ENCODE measurements at places on chromosomes 6 and 20. TPM values are rescaled to one million over a fixed set of nuclear protein-coding genes. Genes with fewer than 3 reads are reported as not detected.
A peak's percentile ranks its signal among the peaks of the same experiment; 100 is the strongest.

The VSX1 gene
- not detected for total RNA-seq

- no peak for DNase-seq
These were observed 253.4 kb upstream of the MOCS1 start for GRCh38 chr6:40187535-40188144.

The CD93 gene
- 0.50 TPM for total RNA-seq

DNA sequence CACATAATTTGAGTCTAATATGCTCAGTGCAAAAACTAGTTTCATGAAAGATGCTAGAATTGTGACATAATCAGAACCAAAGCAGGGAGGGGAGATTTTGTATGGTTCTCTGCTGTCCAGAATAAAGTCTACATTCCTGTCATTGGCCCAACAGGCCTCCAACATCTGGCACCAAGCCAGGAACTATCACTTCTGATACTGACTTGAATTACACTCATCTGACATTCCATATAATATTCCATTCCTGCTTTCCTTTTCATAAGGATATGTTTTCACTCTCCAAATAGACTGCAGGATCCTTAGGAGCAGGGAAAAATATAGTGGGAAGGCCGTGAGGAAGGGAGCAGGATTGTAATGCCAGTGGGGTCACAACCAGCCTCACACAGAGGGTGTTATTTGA, 84.6 kb upstream of the BTN3A2 start:
- DNase-seq = no peak

DNA sequence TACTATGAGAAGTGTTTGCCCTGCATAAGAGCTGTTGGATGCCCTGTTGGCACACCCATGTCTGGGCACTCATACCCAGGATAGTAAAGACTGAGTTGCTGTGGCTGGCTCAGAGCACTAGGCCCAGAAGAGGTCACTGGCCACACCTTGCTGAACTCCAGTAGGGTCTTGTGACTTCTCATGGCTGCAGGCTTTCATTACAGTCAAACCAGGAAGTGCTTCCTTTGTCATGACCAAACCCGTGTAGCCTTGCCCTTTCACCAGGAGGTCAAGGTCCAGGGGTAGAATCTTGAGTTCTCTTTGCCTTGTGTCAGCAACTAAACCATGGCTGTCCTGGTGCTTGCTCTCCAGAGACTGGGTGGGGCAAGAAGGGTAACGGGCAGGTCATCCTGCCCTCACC, 49.5 kb downstream of the CD164 start:
- DNase-seq = no peak

The CRYBG1 gene
- total RNA-seq = 32.3 TPM

GRCh38 chr6:138772596-138773176, 883 bp upstream of the CCDC28A start:
- no peak for DNase-seq

GRCh38 chr6:45556828-45557227, 179.1 kb upstream of the SUPT3H start:
- DNase-seq = no peak

DNA sequence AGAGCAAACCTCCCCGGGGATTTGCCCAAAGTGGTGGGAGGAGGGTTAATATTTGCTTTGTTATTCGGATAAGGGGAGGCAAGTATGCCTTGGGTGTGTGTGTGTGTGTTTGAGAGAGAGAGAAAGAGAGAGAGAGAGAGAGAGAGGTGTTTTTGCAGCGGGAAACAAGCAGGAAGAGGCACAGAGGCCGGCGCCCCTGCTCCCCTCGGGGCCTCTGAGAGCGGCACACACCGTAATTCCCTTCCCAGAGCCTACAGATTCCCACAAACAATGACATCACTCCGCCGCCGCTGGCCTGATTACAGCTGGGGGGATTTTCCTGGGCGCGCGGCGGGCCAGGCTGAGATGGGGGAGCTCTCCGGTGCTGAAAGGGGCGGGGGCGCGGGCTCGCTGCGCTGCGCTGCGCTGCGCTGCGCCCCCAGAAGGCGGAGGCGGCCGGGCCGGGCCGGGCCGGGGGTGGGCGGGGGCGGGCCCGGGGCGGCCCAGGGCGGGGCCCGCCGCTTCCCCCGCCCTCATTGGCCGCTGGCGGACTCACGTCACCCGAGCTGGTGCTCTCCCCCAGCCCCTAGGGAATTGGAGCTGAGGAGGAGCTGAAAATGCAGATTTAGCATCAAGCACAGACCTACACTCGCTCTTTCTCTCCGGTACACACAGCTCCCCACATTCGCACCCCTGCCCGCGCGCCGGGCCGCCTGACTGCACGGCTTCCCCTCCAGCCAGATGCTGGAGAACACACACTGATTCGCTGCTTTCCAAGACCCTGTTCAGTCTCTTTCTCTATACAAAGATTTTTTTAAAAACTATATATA, at the start of gene PCSK2:
TSS of gene PCSK2 (plus strand) at position 631 of the 809 bp plus-strand sequence. CDS start 266 bp downstream, outside the sequence.
- no peak for DNase-seq

DNA sequence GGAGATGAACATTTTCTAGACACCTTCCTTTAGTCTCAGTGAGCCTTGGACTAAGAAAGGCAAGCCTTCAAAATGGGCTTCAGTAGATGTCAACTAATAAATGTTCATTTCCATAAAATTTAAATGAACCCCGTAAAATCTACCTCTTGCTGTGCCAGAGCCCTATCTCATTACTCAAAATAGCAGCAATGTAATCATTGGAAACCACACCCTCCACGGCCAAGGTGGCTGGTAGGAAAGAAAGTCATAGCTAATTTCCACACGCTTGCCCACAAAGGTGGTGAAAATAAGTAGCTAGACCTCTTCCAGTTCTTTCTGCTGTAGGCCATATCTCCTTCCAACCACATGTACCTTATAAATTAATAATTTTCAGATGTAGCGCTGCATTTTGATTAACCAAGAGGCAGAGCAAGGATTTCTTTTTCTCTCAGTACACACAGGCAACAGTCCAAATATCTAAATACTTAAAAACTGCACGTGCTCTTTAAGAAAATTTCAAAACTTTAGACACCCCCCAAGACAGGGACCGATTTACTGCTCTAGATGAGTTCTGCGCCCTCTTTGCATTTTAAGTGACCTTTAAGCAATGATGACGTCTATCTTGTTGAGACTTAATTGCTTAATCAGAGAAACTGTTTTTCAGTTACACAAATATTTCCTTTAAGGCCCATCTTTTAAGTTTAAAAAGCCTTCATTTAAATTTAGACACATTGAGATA, 290.8 kb downstream of the ZNF217 start:
- no peak for DNase-seq

DNA sequence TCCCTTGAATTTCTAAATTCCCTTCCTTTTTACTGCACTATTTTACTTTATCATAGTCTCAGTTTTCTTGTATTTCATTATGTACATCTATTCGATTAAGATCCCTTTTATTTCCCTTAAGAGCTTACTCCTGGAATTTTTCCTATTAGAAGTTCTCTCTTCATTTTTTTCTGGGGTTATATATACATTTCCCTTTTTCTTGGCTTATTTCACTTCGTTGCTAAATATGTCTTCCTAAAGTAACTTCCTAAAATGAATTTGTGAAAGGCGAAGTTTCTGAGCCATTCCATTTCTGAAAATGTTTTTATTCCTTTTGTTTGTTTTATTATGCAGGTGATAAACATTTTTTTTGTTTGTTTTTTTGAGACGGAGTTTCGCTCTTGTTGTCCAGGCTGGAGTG, 5.9 kb upstream of the CD109 start:
- no peak for DNase-seq

GRCh38 chr6:7451326-7451725, 61.7 kb downstream of the RIOK1 start:
- DNase-seq = no peak

The RNF217 gene
- 0.13 TPM for total RNA-seq

DNA sequence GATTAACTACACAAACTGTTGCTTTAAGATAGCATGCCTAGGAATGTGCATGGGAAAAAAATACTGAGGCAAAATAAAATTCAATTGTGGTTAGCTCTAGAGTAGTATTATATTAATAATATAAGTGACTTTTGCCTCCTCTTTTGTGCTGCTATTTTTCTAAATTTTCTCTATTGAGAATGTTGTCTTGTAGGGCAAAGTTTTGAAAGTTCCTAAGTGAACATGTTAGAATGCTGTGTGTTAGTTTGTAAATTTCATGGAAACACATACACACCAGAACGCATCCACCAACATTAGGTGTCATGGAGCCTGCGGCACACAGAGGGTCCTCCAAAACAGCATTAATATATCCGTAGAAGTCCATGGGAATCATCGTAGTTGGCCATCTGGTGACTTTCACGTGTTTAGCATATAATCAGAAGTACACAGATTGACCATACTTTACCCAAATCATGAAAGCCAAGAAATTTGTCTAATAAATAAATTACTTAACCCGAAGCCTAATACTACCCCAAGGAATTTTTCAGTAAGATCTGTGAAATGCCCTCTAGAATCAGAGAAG, 25.6 kb downstream of the ARHGAP18 start:
- no peak for DNase-seq

DNA sequence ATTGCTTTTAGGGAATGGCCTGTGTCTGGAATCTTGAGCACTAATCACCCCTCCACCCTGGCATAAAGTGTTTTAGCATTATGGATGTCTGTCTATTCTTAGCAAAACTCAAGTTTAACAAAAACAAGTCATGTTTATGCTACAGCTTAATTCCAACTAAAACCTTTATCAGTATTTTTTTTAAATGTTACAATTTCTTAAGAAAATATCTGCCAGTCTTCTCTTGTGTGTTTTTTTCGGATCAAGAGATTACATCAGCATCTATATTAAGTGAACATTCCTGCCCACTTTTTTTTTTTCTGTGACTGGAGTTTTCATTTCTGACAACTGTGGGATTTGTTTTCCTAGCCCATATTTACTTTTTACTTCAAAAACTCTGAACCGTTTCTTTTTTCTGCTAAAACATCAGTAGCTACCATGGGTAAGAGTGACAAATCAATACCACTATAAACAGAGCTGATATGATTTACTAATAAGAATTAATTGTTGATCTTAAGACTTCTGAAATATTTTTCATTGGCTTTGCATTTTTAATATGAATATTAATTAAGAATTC, 94.3 kb downstream of the EDN1 start:
- no peak for DNase-seq

GRCh38 chr6:35895560-35895959, 25.3 kb downstream of the SRPK1 start:
- DNase-seq = no peak

The KHDC1L gene
- total RNA-seq = 0.37 TPM

GRCh38 chr6:3383525-3383924, 73.3 kb downstream of the SLC22A23 start:
- DNase-seq = no peak

The DLL1 gene
- 0.86 TPM for total RNA-seq

The NECAB3 gene
- 19.0 TPM for total RNA-seq

DNA sequence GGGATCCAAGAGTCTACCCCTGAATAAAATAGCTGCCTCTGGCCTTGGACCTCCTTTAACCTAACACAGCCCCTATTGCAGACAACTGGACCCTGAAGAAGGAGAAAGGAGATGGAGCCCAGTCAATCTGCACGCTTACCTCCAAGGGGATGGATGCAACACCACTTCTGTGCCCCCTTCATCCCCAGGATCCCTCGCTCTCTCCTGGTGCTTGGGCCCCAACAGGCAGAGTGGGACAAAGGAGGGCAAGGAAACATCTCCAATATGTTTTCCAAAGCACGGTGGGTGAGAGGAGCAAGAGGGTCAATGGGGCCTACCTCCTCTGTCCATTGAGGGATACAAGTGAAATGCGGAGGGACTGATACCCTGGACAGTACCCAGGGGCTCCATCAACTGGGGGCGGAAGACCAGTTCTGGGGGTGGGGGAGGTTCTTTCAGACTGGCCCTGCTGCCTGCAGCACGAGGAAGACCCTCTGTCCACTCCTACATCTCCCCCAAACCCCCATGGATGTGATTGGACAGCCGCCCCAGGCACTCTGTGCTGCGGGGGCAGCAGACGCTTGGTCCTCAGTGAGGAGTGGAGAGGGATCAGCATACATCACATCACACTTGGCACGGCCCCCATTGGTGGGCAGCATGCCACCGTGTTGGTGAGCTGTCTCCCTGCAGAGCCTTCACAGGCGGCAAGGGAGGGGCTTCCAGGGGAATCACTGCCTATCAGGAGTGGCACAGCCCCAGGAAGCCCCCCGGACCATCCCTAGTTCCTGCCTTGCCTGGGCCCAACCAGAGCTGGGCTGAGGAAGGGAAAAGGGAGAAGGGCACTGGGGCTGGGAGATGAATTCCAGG, 70.6 kb downstream of the MRPL14 start:
- DNase-seq = no peak

The MOG gene
- total RNA-seq = not detected

DNA sequence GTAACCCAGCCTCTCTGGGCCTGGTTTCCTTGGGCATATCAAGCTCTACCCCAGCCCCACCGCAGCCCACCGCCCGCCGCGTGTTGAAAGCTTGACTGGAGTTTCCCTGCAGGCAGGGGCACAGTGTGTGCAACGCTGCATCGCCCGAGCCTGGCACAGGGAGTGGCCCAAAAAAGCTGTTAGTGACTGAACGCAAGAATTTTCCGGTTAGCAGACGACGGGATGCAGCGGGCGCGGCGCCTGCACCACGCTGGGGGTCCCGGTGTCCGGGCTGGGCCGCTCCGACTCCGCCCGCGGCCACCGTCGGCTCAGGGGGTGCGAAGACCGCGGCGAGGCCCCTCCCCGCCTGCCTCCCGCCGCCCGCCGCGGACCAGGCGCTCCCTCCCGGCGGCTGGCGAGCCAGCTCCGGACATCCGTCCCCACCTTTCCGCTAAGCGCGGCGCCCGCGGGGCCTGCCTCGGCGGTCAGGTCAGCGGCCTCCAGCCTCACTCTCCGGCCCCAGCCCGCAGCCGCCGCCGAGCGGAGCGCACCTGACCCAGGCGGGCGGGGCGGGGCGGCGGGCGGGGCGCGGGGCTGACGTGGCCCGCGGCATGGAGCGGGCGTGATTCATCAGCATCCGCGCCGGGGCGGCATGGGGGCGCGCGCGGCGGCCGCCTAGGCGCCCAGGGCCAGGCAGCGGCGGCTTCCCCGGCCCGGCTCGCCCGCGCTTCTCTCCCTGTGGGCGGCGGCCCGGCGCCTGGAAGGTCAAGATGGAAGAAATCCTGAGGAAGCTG, at the start of gene ARFGEF3:
TSS of gene ARFGEF3 (plus strand) at position 602 of the 773 bp plus-strand sequence. CDS start at position 750, 148 bp downstream.
- peak; percentile 51 for DNase-seq

- DNase-seq = no peak
These were observed 88.8 kb downstream of the ATP9A start for GRCh38 chr20:51679254-51679921.

The GSTA3 gene
- not detected for total RNA-seq

The AGER gene
- 12.5 TPM for total RNA-seq

Measured in CD8-positive, alpha-beta memory T cell (primary cell).